GM12864 (cell line): ENCODE measurements at places on chromosomes 1 and 21.

GRCh38 chr21:45573452-45574035, 31.3 kb upstream of the SLC19A1 start:
- no peak for DNase-seq

DNA sequence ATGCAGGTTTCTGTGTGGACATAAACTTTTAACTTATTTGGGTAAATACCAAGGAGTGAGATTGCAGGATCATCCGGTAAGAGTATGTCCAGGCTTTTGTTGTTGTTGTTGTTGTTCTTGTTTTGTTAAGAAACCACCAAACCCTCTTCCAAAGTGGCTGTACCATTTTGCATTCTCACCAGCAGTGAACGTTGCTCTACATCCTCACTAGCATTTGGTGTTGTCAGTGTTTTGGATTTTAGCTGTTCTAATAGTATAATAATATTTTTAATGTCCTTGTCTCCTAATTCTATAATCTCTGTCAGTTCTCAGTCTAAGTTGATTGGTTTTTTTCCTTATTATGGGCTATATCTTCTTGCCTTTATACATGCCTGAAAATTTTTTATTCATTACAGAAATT, 37.8 kb downstream of the TENT5C start:
- DNase-seq = no peak

- DNase-seq = no peak
Measured at GRCh38 chr1:22426781-22427180, 24.9 kb upstream of the ZBTB40 start.

DNA sequence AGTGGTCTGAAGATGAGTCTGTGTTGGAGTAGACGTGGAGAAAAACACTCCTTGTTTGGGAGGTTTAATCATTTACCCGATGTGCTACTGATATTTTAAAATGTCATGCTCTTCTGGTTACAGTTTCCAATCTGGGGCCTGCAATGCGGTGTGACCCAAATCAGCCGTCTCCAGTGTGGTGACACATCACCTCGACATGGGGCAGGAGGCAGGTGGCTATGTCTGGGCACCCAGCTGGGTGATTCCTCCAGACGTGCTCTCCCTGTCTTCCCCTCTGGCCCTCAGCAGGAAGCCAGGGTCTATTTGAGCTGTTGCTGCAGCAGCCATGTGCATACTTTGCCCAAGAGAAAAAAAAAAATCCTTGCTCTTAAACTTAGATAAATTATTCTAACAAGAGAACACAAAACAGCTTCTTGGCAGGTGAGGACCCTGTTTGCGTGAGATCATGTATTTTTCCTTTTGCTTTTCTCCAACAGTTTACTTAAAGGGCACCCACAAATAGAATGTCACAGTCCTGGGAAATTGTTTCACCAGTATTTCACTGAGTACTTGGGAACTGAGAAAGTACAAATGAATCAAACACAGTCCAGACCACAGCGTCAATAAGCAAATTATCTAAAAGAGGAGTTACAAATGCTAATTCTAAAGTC, 38.9 kb upstream of the MAP10 start:
- no peak for DNase-seq

DNA sequence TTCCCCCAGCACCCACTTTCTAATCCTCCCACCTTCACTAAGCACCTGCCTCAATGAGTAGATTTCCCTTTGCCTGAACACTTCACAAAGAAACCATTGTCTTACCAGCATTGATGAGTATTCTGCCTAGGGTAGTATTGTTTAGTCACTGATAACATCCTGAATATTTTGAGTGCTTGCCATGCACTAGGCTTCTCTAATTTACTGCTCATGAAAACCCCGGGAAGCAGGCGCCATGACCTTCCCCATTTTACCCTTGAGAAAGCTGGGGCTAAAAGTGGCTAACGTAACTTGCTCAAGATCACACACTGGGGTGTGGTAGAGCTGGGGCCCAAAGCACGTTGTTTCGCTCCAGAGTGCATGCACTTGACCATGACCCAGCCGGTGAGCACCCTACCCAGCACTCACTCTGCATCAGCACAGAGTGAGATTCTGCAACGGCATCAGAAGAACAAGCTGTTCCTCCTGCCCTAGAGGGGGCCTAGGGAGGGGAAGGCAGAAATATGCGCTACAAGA, 10.6 kb upstream of the F3 start:
- DNase-seq = no peak

DNA sequence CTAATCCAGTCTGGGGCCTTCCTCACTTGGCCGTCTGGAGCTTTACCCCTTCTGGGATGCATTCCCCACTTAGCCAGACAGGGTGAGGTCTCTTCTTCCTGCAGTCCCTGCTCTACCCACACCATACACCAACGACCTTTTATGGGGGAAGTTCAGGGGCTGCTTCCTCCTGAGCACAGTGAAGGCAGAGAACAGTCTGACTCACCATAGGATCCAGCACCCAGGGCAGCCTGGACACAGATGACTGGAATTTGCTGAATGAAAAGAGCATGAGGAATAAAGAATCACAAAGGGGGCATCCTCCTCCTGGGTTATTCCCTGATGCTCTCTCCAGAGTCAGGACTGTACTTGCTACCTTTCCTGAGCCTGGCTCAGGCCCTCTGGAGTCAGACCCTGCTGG, 4.6 kb upstream of the FOXE3 start:
- no peak for DNase-seq

- DNase-seq = peak; percentile 16
Measured at GRCh38 chr1:108708691-108709660, 3.7 kb upstream of the FNDC7 start.

- DNase-seq = no peak
Measured at GRCh38 chr1:147185432-147185831, 13.2 kb upstream of the PRKAB2 start.

DNA sequence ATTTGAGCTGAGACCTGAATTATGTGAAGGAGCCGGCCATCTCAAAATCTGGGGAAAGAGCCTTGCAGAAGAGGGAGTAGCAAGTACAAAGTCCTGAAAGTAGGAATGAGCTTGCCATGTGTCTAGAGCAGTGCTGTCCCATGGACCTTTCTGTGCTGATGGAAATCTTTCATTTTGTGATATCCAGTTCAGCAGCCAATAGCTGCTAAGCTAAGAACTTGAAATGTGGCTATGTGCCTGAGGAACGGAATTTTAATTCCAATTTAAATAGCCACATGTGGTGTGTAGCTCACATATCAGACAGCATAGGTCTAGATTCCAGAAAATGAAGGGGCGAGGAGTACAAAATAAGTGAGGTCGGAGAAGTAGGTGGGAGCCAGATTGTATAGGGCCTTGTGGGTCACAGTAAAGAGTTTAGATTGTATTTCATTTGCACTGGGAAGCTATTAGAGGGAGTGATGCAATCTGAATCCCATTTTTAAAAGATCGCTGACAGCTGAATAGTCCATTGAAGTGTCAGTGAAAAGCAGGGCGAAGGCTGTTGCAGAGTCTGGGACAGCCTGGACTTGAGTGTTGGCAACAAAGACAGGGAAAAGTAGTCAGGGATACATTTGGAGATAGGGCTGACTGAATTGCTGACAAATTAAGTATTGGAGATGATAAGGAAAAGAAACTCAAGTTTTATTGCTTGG, 80.3 kb downstream of the TMEM200B start:
- DNase-seq = no peak

DNA sequence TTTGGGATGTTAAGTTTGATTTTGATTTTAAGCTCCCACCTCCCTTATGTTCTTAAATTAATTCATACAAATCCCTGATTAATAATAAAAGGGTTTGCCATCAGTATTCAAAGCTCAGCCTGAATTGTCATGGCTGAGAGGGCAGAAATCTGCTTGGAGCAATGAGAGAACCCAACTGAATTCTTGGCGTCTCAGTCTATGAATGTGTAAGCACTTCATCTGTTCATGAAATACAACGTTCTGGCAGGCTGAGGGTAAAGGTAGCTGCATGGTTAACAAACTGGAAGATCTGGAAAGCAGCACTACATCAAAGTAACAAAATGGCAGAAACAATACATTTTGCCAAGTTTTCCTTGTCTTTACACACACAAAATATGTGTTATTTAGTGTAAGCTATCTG, 95.3 kb downstream of the ACBD6 start:
- DNase-seq = no peak
